D721Med (cell line): ENCODE measurements at places on chromosomes 13 and 19.

DNA sequence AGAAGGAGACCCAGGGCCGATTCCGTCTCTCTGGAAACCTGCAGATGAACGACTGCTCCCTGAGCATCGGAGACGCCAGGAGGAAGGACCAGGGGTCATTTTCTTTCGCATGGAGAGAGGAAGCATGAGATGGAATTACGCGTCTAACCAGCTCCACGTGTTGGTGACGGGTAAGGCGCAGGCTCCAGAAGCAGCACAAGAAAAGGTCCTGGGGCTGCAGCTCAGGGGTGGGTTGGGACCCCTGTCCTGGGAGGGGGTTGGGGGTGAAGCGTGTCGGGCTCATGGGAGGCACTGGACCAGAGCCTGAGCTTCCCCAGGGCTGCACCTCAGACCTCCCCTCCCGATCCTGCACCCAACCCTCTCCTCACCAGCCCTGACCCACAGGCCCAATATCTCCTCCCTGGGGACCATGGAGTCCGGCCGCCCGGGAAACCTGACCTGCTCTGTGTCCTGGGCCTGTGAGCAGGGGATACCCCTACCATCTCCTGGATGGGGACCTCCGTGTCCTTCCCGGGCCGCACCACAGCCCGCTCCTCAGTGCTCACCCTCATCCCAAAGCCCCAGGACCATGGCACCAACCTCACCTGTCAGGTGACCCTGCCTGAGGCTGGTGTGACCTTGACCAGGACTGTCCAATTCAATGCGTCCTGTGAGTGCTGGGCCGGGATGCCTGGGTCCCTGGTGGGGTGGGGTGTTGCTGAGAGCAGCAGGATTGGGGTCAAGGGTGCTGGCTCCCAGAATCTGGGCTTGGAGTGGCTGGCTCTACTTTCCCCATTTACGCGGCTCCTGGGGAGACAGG lies 39.6 kb upstream of the CD33 start:
- no peak for DNase-seq

DNA sequence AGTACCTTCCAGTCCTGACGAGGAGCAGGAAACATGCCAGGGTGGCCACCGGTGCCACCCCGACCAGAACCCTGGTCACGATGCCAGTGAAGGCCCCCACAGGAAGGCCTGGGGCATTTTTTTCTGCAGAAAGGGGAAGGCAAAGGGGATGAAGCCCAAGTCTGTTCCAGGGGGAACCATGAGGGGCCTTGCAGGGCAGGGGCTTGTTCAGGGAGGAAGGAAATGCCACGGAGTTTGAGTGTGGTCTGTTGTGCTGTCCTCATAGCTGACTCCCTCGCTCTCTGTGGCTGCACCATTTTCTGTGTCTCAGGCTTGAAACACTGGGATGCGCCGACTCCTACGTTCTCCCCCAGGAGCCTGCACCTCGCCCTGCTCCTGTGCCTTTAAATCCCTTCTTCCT lies 27.5 kb upstream of the CEACAM1 start:
- DNase-seq = no peak

DNA sequence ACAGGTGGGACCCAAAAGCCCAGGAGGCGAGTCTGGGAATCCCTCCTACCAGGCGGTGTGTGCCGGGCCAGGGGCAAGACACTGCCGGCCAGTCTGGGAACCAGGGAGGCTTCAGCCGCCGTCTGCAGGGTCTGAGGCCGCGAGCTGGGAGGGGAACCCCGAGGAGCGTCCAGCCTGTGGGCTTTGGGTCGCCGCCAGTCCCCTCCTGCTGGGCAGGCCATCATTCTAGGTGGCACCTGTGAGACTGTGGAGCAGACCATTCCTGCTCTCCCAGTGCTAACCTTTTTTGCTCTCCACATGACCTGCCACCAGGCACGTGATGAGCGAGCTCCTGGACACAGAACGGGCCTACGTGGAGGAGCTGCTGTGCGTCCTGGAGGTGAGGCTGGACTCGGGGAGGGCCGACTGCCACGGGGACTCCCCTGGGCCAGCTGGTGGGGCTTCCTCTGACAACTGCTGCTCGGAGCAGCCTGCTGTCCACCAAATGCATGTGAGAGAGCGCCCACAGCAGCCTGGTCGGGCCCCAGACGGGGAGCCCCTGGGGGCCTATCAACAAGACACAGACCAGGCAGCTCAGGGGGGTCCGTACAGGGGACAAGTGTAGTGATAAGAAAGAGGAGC lies 24.6 kb upstream of the F7 start:
- DNase-seq = no peak

DNA sequence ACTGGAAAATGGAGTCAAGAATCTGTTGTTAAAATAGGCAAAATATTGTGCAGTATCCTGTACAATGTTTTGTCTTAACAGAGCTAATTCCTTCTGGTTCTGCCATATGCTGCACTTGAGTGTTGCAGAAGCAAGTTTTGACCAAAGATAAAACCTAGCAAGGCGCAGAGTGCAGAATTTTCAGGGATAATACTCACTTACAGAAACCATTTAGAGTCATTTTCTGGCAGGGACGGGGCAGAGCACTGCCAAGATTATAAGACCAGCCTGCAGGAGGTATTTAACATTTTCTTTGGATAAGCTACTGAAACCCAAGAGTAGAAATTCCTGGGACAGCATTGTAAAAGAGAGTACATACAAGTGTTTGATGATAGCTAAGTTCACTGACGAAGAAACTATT lies 159.5 kb upstream of the EDNRB start:
- no peak for DNase-seq

GRCh38 chr13:109485136-109485794 lies 301.1 kb downstream of the IRS2 start:
- DNase-seq = no peak

GRCh38 chr13:109599901-109600657 lies 186.3 kb downstream of the IRS2 start:
- DNase-seq = no peak

DNA sequence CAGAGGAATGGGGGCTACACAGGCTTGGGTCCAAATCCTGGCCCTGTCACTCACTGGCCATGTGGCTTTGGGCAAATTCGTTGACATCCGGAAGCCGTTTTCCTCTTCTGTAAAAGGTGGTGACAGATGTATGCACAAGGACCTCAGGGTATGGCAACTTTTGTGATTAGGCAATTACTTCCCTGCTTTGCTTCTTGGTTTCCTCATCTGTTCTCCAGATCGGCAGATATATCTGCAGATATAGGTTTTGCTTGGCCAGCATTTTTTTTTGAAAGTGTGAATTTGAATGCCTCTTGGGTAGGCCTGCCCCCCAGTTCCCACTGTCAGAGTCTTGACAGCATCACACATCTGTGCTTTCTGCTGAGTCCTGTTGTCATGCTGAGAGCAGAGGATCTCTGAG lies 17.7 kb downstream of the TMEM272 start:
- no peak for DNase-seq

DNA sequence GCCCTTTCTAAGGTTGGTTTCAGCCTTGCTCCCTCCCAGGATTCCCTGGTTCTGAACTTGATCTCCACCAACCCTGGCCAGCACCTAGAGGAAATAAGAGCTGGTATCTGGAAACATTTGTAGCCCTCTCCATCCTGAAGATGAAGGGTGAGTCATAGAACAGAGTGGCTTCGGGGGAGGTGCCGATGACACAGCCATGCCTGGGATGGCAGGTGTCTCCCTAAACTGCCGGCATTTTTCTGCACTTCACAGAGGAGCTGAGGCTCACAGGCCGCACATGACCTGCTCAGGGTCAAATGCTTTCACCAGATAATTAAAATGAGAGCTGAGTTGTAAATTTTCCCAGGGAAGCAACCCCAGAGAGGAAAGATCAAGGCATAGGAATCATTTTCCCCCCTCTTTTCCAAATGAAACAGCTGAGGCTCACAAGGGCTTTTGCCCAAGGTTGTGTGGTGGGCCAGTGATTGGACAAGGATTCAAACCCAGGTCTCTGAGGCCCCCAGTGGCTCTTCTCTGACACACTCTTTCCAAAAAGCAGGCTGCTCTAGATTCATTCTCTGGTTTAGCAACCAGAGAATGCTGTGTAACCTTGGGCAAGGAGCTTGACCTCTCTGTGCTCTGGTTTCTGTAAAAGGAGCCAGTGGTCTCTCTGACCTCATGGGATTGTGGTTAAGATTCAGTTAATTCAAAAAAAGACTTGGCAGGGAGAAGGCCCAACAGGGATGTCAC lies 1.2 kb upstream of the SLC25A42 start:
- DNase-seq = no peak

DNA sequence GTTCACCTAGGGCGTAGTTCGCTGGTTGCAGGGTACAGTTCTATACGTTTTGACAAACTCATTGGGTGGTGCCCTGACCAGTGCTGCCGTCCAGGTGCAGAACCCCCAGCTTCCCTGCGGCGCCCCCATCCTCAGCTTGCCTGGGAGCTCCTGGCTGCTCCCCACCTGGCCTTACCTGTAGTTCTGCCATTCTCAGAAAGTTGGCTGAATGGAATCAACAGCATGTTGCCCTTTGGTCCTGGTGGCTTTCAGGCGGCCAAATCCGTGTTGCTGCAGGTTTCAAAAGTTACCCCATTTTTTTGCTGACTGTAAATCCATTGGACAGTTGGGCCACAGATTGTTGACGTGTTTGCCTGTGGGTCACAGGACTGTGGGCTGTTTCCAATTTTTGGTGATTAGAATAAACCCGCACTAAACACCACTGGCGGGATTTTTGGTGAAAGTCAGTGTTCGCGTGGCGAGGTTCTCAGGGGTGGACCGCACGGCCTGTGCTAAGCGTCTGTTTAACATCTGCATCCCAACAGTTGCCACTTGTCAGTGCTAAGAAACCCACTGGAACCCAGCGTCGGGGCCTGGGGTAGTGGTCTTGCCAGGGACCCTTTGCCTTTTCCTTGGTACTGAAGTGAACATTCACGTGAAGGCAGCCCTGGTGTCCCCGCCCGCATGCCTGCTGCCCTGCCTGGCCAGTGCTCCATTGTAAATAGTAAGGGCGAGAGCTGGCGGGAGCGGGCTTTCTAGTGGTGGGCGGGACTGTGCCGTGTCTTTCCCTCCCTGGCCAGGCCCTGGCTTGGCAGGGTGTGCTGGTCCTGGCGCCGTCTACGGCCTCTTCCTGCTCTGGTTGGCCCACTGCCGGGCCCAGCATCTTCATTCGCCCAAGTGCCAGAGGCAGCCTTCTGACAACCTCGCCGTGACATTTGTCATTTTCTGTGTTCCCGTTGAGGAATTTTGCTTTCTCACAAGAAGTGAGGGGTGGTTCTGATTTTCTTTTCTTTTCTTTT lies 3.3 kb downstream of the DOT1L start:
- no peak for DNase-seq

DNA sequence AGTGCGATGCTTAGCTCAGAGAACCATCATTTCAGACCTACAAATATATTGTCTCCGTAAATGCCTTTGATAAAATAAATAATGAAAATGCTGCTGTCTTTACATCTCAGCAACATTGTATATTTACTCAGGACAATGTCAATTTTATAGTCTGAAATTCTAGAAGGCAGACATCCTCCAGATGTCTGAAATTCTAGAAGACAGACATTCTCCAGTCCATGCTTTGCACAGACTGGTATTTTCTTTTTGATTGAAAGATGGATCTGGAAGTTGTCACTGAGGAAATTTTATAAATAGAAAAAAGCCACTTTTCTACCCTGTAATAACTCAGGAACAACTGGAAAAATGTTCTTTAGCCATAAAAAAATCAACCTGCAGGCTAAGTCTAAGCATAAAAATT lies 2293.3 kb downstream of the PCDH9 start:
- DNase-seq = no peak

GRCh38 chr13:24624801-24625231 lies 55.4 kb upstream of the ATP12A start:
- DNase-seq = no peak

GRCh38 chr13:78679329-78679728 lies 20.4 kb upstream of the OBI1 start:
- no peak for DNase-seq

- DNase-seq = no peak
Measured at GRCh38 chr13:100513987-100514670, 74.5 kb downstream of the GGACT start.

DNA sequence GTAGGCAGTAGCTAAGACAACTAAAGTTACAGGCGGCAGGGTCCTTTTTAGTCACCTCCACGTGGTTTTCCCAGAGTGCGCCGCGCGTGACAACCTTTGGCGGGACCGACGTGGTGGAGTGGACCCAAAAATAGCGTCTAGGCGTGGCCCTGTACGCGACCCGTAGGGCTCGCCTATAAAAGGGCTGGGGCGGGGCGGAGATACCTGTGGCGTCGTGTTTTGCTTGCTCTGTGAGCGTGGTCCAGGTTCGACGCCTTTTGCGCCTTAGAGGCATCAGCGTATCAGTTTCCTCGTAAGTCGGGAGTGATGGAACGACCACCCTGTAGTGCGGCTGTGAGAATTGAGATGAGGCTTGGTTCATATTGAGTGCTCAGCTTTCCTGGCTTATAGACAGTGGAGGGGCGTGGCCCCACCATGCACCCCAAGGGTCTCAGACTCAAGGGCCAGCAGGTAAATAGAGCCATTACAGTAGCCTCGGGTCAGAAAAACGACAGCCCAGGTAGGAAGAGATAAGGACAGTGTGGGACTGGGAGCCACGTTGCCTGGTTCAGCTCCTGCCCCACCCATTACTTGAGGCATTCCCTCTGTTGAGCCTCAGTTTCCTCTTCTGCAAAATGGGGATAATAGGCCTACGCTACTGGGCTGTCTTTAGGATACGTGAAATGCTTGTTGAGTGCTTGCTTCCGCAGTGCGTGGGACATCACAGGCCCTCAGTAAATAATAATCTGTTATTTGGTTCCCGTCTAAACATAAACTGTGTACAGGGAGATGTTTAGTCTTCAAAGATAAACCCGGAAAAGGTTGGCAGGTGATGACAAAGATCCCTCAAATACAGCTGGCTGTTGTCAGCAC lies 693 bp upstream of the TMED1 start:
- peak; percentile 67 for DNase-seq

GRCh38 chr13:99658261-99658991 lies 157.2 kb downstream of the TM9SF2 start:
- no peak for DNase-seq

GRCh38 chr19:49427339-49427738 lies 2.2 kb downstream of the GFY start:
- no peak for DNase-seq

DNA sequence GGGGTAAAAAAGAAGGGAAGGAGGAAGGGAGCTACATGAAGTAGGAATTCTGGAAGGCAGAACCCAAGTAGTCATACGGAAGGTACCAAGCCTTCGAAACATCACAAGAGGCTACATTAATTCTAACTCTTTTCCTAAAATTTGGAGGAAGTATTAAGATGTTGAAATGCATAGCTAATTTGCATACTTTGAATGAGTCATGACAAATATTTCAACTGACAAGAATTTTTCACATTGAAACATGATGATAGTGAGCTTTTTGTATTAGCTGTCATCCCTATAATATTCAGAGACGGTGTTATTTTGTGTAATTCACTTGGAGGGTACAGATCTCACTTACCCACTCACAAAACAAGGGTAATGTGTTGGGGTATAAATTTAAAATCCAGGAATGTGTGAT lies 9.1 kb upstream of the ACOD1 start:
- no peak for DNase-seq

- no peak for DNase-seq
Measured at GRCh38 chr13:27171244-27171826, at the start of gene USP12. USP12 (minus strand) TSS chr13:27171811; CDS start chr13:27171639, 172 bp downstream.
